ENCODE measurements at places on chromosomes 2 and 18. TPM values are rescaled to one million over a fixed set of nuclear protein-coding genes. Genes with fewer than 3 reads are reported as not detected.

Gene ACKR3
- total RNA-seq: 2.8 TPM

Gene SERPINB12
- total RNA-seq: not detected

Gene TUBB8B
- total RNA-seq: not detected

Gene PLB1
- 0.98 TPM for total RNA-seq

Gene DPP10
- total RNA-seq: not detected

Gene CUL3
- 82.3 TPM for total RNA-seq

Gene CAPN14
- 0.68 TPM for total RNA-seq

Gene HOXD13
- not detected for total RNA-seq

Gene CKAP2L
- total RNA-seq: 38.4 TPM

Gene IGFBP2
- total RNA-seq: 11.3 TPM

Gene HRH4
- 0.17 TPM for total RNA-seq

Gene RSAD2
- total RNA-seq: 62.2 TPM

Gene SERPINB13
- not detected for total RNA-seq

Gene ST8SIA3
- not detected for total RNA-seq

Gene CDH7
- not detected for total RNA-seq

Gene C2orf80
- not detected for total RNA-seq

Gene TMEM247
- total RNA-seq: not detected
